ENCODE measurements at places on chromosomes 7 and 10. TPM values are rescaled to one million over a fixed set of nuclear protein-coding genes. Genes with fewer than 3 reads are reported as not detected.

- peaks cover 8% of the 10 kb centered on the region for H3K27me3 ChIP-seq
- no peak overlapping the region for H3K4me3 ChIP-seq
- no peaks in the 10 kb centered on the region for H3K36me3 ChIP-seq
- DNase-seq, result no peak
- H3K4me1 ChIP-seq, result peaks cover 2% of the 10 kb centered on the region
Measured at GRCh38 chr10:23157239-23157681, 34.9 kb upstream of the PTF1A start.

- no peak for DNase-seq
- H3K4me3 ChIP-seq, result no peak overlapping the region
- H3K27ac ChIP-seq, result no peak overlapping the region
- H3K36me3 ChIP-seq, result no peaks in the 10 kb centered on the region
- 0 out of 2 replicates have a peak, but pooled peaks cover 4% of the 10 kb centered on the region for H3K4me1 ChIP-seq
Measured at GRCh38 chr10:130198651-130199050, 62.5 kb downstream of the GLRX3 start.

Gene ZPBP
- total RNA-seq, result not detected

GRCh38 chr7:37550426-37550825, 101.8 kb upstream of the ELMO1 start:
- H3K36me3 ChIP-seq, result no peaks in the 10 kb centered on the region
- no peak overlapping the region for H3K27ac ChIP-seq
- H3K4me3 ChIP-seq, result no peak overlapping the region
- H3K27me3 ChIP-seq, result no peaks in the 10 kb centered on the region
- no peak for DNase-seq
- peaks cover 6% of the 10 kb centered on the region for H3K4me1 ChIP-seq

DNA sequence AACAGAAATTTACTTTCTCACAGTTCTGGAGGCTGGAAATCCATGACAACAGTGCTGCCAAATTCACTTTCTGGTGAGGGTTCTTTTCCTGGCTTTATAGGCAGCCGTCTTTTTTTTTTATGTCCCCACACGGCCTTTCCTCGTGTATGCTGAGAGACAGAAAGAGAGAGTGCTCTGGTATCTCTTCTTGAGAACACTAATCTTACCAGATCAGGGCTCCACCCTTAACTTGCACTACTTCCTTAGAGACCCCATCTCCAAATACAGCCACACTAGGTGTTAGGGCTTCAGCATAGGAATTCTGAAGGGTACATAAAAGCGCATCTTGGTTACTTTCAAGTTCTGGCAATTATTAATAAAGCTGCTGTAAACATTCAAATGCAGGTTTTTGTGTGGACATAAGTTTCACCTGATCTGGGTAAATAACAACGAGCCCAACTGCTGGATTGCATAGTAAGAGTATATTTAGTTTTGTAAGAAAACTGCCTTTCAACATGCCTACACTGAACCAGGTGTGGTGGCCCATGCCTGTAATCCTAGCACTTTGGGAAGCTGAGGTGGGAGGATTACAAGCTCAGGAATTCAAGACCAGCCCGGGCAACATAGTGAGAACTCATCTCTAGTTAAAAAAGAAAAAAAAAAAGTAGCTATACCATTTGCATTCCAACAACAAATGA, 8.2 kb upstream of the C1GALT1 start:
- H3K36me3 ChIP-seq, result no peaks in the 10 kb centered on the region
- DNase-seq, result no peak
- no peak overlapping the region for H3K27ac ChIP-seq
- no peaks in the 10 kb centered on the region for H3K4me1 ChIP-seq
- no peak overlapping the region for H3K4me3 ChIP-seq

GRCh38 chr7:45190406-45191165, 33.0 kb downstream of the RAMP3 start:
- H3K27me3 ChIP-seq, result no peaks in the 10 kb centered on the region
- no peaks in the 10 kb centered on the region for H3K36me3 ChIP-seq
- no peaks in the 10 kb centered on the region for H3K4me1 ChIP-seq
- DNase-seq, result no peak
- no peak overlapping the region for H3K27ac ChIP-seq
- no peak overlapping the region for H3K4me3 ChIP-seq

DNA sequence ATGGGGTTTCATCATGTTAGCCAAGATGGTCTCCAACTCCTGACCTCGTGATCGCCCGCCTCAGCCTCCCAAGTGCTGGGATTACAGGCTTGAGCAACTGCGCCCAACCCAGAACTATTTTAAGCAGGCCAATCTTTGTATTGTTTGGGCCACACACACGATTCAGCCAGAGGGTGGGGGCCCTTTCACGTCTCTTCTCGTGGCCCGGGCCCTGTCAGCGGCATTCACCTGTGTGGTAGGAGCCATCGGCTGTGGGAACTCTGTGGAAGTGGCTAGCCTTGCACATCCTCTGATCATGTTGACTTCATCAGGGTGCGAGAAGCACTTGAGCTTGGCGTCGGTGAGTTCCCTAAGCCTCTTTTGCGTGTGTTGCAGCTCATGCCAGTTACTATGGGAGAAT, 16.9 kb downstream of the SUN1 start:
- peaks cover 8% of the 10 kb centered on the region for H3K36me3 ChIP-seq
- no peaks in the 10 kb centered on the region for H3K27me3 ChIP-seq
- DNase-seq, result no peak
- no peak overlapping the region for H3K4me3 ChIP-seq
- H3K4me1 ChIP-seq, result no peaks in the 10 kb centered on the region
- no peak overlapping the region for H3K27ac ChIP-seq

Gene ABHD11
- total RNA-seq, result 19.9 TPM

GRCh38 chr7:44824894-44825526, 22.9 kb downstream of the H2AZ2 start:
- H3K36me3 ChIP-seq, result peaks cover 10% of the 10 kb centered on the region
- H3K27ac ChIP-seq, result no peak overlapping the region
- no peaks in the 10 kb centered on the region for H3K27me3 ChIP-seq
- no peak for DNase-seq
- H3K4me1 ChIP-seq, result no peaks in the 10 kb centered on the region
- no peak overlapping the region for H3K4me3 ChIP-seq

All from H1 (cell line).